ENCODE measurements at places on chromosomes 3 and 15.

- peak; percentile 49 for DNase-seq
Measured at GRCh38 chr3:184505076-184505878, 56.3 kb upstream of the EPHB3 start.

DNA sequence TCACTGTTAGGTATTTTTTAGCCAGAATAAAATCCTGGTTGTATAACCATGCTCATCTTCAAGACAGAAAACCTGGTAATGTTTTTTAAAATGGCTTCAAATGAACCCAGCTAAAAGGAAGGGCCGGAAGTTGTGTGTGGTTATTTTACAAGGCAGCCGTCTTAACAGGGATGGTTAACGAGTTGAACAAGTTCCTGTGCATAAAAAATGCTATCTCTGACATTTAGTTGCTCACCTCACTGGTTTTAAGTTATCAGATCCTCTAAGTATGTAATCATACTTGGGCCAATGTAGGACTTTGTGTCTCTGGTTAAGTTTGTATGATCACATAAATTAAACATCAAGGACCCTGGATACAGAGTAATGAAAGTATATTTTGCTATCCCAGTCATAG is 2.1 kb downstream of the ATP11B start:
- no peak for DNase-seq

- no peak for DNase-seq
Measured at GRCh38 chr3:117263745-117264144, 554.2 kb downstream of the TUSC7 start.

- no peak for DNase-seq
Measured at GRCh38 chr15:66600240-66600627, 34.4 kb upstream of the LCTL start.

DNA sequence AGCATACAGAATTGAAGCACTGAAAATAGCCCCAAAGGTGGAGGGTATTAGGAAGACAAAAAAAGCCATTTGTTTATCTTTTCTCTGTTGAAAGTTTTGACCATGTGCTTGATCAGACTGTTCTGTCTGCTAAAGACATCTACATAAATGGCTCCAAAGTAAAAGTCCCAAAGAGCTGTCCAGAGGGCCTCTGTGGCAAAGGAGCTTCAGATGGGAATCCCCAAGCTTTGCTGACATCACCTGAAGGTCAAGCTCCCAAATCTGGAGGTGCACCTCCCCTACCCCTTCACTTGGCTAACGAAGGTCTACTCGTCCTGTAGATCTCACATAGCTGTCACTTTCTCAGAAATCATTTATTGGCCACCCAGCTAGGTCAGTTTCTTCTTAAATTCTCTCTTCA is 194.6 kb upstream of the SLC2A2 start:
- no peak for DNase-seq

DNA sequence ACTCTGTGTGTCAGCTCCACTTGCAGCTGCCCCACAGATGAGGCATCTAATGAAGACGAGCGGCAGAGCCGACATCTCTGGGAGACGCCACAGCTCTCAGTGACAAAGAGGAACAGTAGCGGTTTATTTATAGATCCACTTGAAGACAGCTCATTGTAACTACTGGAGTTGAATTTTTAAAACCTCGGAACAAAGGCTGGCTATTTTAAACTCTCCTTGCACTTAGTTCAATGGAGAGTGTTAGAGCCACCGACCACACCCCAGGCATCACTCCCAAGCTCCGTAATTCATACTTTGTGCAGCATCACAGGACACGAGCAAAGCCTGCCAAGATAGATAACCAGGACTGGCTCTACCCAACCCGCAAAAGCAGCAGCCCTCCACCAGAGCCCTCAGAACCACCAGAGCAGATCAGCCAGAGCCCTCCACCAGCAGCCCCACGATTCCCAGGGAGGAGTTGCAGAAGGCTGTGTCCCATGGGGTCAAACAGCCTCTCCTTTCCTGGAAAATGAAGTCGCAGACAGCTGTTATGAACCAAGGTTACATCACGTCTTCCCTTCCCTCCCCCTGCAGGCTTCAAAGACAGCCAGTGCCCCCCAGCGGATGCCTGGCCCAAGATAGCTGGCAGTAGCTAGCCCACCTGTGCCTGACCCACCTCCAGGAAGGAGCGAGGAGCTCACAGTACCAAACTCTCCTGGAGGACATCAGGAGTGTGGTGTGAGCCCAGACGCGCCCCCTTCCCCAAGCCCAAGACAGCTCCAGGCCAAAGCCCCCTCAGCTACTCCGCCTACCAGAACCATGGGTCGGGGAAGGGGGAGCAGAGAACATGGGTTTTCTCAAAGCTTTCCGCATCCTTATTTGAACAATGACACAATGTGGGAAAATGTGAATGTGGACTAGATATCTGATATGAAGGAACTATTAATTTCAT is 45.7 kb downstream of the POC1A start:
- no peak for DNase-seq

DNA sequence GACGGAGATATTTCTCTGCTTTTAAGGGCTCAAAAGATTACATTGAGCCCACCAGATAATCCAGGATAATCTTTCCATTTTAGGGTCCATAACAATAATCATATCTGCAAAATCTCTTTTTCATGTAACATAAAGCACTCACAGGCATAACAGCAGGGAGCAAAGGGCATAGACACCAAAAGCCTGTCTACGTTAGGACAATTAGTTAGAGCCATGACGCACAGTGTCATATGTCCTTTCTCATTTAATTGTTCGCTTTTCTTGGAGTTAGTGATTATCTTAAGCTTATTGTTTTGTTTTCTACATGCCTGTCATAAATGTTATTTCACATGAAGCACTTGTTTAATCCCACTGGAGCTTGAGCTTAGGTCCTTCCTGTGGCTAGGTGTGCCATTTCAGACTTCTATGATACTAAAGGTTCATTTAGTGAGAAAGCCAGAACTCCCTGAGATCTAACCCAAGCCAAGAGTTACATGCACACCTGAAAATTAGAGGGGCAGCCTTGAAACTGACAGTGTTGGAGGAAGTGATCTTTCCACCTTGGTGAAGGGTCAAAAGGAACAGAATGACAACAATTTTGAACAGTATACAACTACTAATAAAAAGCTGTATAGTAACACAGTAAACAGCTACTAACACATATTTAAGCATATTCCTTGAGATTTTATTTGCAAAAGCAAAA is 11.7 kb upstream of the HHATL start:
- DNase-seq, result no peak

DNA sequence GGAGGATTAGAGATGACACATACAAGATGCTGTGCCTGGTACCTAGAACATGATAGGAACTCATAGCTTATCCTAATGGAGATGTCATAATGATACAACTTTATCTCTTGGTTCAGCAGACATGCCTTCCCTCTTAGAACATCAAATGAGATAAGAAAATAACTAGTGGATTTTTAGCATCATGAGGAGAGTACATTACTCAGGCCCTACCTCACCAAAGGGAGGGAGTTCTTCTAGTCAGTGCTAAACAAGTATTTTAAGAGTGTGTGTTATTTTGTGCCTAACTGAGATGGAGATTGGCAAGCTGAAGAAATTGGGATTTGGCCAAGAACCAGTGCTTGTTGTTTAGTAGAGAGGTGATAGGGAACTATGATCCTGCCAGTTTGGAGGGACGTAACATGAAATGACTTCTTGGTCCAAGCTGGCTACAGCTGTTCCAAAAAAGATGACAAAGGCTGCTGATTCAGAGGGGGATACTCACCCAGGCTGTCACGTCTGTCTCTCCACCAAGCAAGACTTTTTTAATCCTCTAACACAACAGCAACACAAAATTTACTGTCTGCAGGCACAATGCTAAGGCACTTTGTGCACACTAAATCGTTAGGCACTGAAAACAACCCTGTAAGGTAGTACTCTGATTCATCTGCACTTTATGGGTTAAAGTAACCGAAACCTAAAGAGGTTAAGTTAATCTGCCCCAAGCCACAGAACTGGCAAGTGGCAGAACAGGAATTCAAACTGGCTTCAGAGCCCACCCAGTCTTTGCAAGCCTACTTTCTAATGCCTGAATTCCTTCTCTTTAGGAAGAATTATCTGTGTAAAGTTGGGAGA is 126.5 kb downstream of the CMSS1 start:
- no peak for DNase-seq

- no peak for DNase-seq
Measured at GRCh38 chr3:2659896-2660295, 450.3 kb downstream of the IL5RA start.

DNA sequence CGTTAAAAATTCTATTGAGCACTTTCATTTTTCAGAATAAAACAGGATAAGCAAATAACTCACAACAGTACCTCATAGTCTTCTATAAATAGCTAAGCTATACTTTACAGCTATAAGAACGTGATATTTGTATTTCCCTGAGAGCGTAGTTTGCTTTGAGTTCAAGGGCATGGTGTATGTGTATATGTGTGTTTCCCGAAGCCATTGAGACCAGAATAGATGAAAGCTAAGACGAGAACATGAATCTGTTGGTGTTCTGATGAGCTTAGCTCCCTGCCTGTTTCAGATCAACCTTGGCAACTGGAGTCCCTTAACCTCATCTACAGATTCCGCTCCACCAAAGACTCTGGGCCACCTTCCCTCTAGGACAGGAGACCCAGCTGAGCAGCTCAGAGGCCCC is 59.5 kb upstream of the MCF2L2 start:
- no peak for DNase-seq

DNA sequence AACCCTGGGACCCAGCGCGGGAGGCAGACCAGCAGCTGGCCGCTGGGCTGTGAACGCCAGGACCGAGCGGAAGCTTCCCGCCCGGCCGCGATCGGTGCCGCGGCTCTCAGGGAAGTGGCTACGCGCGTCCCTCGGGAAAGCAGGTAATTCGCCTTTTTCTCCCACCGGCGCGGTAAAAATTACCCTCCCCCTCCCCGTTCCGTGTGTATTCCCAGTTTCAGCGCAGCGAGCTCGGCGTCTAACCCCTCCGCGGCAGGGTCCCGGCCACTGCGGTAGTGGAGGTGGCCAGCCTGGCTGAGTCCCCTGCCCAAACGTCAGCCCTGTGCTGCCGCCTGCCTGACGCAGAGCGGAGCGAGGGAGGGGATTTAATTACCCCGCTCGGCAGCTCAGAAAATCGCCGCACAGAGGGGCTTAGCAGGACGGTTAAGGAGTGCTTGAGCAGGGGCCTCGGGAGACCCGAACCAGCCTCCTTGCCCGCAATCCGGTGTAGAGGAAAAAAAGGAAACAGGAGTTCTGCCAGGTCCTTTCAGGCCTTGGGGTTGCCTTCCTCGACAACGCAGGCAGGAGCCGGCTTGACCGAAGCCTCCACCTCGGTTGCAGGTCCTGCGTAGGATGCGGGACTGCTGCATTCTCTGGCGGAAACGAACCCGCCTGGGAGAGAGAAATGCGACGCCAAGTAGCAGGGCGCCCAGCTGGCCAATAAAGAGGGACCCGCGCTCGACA is 2.9 kb downstream of the GATA2 start:
- DNase-seq, result no peak

DNA sequence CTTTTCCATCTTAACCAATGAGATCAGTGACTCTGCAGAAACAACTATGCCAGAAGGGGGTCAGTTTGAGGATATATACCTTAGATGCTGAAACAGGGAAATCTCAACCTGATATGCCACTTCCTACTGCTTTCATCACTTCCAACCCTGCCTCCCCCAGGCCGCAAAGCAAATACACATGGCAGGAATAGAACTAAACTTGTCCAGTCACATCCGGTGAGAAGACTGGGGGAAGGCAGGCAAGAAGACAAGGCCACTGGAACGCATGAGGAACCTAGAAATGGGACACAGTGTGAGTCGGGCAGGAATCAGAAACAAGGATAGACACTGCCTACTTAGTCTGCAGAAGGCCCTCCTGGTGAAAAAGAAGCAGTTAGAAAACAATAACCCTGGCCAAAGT is 90.6 kb downstream of the MYO5A start:
- DNase-seq, result no peak

GRCh38 chr3:63880653-63881052 is 17.0 kb downstream of the ATXN7 start:
- DNase-seq, result no peak

DNA sequence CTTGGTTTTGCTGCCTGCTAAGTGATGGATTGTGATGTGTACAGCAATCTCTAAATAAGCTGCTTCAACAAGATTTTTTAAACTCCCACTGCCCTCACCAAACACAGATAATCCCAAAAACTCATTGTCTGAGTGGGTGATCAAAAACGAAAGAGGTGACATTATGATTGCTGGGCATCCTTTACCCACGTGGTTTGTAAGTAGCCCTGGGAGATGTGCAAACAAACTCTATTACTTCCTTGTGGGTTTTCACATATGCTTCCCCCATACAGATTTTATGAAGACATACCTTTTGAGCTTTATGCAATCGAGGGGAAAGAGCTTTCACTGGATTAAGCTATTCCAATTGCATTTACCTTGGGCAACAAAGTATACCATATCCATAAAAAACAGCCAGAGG is 1000.4 kb downstream of the FHIT start:
- no peak for DNase-seq

DNA sequence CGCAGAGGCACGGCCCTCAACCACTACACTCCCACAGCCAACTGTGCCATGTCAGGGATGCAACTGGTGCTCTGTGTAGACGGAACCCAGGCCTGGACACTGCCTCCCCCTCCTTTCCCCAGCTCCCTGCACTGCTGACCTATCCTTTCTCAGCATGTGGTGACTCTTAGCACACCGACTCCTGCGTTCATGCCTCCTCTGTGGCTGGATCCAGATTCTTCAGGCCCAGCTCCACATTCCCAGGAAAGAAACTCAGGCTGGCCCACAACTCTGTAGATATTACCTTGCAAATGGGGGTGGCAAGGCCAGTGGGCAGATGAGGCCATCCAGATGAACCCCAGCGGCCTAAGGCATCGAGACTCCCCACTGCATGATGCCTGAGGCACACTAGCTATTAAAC is 272.7 kb downstream of the OCA2 start:
- no peak for DNase-seq

DNA sequence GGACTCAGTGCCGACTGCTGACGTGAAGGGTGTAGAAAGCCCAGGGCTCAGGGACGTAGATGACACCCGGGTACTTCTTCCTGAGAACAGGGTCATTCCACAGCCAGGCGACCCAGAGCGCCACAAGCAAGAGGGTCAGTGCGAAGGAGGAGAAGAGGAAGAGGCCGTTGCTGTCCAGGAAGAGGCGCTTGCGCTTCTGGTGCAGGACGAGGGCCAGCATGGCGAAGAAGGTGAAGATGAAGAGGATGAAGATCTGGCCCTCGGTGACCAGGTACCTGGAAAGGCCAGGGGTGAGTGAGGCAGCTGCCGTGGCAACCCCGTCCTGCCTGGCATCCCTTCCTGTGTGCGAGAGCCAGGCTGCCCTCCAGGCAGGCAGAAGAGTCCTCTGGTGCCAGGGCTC is 3.0 kb upstream of the CALML4 start:
- no peak for DNase-seq

DNA sequence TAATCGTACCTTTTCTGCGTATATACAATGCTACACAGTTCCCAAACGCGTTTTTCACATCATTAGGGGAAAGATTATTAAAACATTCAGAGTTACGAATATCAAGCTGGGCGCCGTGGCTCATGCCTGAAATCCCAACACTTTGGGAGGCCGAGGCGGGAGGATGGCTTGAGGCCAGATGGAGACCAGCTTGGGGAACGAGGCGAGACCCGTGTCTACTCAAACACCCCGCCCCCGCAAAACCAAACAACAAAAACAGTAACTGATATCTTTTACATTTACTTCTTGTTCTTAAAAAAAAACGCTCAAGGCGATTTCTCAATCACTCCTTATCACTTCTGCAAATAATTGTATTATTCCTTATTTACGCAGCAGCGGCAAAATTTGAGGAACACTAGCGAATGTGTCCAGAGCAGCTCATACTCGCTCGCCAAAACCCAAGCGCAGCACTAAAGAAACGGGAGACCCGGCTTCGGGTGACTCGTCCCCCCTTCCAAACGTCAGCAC is 1.2 kb downstream of the ZBTB11 start:
- no peak for DNase-seq

GRCh38 chr3:71930056-71930991 is 145.4 kb upstream of the PROK2 start:
- no peak for DNase-seq
